ENCODE measurements at places on chromosomes 7 and 10.

GRCh38 chr7:145893925-145894535 lies 222.6 kb upstream of the CNTNAP2 start:
- DNase-seq: no peak

- DNase-seq: no peak
Observed at GRCh38 chr7:179209-179681, 13.1 kb upstream of the FAM20C start.

GRCh38 chr7:93055543-93056107 lies 62.2 kb downstream of the SAMD9 start:
- peak; percentile 75 for DNase-seq

- no peak for DNase-seq
Observed at GRCh38 chr10:110483633-110484032, 14.1 kb upstream of the DUSP5 start.

DNA sequence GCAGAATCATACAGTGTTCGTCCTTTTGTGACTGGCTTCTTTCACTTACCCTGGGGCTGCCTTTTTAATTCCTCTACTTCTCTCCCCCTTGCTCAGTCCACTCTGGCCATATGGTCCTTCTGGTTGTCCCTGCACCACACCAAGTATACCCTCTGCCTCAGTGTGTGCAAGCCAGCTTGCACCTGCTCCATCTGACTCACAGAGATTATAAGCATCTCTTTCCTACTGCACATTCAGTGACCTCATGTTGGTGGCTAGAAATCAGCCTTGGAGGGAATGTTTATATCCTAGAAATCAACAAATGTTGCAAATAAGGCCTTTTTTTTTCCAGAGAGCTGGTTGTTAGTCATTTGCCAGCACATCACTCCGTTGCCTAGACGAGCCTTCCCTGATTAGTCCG lies 67.5 kb upstream of the C10orf90 start:
- DNase-seq: no peak

GRCh38 chr7:94429153-94429552 lies 34.5 kb downstream of the COL1A2 start:
- DNase-seq: no peak

GRCh38 chr10:119546009-119546408 lies 3.5 kb upstream of the RGS10 start:
- DNase-seq: no peak

DNA sequence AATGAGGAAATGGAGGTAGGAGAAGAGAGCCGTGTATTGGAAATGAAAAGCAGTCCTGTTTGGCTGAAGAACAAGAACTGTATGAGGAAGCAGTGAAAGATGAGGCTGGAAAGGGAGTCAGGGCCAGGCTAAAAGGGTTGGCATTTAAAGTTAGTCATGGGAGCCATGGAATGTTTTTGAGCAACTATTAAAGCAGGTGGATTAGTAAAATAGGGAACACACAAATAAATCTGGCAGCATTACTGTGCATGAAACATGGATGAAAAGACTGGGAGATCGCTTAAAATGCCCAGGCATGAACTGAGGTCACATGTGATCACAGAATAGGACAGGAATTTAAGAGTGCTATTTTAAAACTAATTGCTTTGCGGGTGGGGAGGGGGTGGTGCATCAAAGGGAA lies 1.4 kb upstream of the IFRD1 start:
- no peak for DNase-seq

DNA sequence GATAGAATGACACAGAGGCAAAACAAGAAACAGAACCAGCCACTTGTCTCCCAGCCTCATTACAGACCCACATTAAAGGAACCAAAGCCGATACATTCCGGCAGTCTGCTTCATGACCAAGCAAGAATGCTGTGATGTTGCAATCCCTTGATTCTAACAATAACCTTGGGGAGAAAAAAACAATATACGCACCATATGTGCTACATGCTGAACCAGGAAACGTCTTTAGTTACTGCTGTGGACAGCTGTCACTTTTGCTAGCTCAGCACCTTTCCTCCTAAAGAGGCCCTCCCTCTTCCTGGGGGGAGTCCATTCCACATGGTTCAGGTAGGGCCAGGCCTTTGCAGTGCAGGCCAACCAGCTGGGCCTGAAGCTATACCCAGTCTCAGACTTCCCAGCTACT lies 79.1 kb downstream of the PRTFDC1 start:
- DNase-seq: peak; percentile 19

GRCh38 chr10:115093776-115094408 lies 727 bp downstream of the ATRNL1 start:
- DNase-seq: peak; percentile 15

DNA sequence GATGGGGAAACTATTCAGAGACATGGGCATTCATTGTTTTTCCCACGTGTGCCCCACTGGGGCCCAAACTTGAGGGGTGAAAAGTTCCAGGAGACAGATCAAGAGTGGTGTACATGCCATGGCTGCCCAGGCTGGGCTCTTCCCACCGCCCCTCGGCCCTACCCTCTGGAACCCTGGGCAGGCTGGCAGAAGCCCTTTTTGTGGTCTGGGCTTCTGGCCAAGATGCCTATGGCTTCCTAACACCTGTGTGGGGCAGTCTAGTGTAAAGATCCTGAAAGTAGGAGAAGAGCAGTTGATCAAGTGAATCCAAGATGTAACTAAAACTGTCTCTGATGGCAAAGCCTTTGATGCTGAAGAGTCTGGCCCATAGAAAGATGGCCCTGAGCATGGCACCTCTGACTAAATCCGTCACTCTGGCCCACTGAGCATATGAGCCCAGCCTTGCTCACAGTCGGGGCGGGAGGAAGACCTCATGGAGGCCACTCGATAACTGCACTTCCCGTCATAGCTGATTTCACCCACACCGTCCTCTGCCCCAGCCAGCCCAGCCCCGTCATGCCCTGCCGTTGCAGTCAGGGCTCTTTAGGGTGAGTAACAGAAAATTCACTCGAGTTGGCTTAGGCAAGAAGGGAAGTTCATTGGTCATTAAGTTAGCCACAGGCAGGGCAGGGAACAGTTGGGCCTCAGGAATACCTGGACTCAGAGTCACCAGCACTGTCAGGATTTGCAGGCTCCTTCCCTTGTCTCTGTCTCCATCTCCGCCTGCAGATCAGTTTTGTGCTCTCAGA lies 37.9 kb upstream of the MTPAP start:
- DNase-seq: no peak

- no peak for DNase-seq
Observed at GRCh38 chr10:43386981-43387677, 15.7 kb downstream of the FXYD4 start.

DNA sequence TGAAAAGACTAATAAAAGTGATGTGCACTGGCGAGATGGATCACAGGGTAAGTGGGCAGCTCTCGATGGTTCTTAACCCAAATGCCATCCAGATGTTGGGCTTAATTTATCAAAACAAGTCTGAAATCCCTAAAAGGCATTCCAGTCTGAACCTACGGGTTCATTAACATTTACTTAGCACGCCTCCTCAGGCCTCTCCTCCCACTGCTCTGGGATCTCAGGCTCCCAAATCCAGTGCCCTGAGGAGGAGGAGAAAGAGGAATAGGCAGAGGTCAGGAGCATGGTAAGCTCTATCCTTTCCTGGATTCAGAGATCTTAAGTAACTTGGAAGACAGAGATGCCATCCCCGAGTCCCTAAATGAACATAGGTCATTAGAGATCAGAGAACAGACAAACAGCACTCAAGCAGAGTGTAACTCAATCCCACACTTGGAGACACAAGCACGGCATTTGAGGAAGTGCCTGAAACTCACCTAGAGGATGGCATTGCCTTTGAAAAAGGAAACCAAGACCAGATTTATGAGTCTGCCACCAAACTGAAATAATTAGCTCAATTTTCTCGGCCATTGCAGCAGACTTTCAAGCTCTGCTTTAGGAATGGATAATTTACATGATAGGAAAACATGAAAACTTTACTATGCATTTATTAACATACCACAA lies 140.9 kb downstream of the CXCL12 start:
- no peak for DNase-seq

- DNase-seq: peak; percentile 64
Observed at GRCh38 chr10:63819753-63820329, 298.6 kb downstream of the REEP3 start.

DNA sequence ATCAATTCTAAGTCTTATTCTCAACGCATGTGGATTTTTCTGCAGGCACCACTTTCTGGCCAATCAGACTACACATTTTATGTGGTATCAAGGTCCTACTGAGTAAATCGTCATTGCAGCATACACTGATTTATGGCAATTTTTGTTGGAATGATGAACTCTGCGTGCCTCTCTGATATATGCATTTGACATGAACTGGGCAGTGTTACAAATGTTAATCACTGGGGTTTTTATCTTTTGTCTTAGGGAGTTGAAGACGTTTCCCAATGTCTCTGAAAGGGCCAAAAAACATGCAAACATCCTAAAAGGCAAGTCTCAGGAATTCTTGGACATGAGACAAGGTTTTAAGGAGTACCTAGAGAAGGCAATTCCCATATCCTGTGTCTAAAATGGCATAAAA lies 809.5 kb upstream of the CELF2 start:
- no peak for DNase-seq

GRCh38 chr10:19966751-19967150 lies 150.5 kb downstream of the PLXDC2 start:
- no peak for DNase-seq

- peak; percentile 95 for DNase-seq
Observed at GRCh38 chr10:61752111-61753011, 89.6 kb downstream of the CABCOCO1 start.

DNA sequence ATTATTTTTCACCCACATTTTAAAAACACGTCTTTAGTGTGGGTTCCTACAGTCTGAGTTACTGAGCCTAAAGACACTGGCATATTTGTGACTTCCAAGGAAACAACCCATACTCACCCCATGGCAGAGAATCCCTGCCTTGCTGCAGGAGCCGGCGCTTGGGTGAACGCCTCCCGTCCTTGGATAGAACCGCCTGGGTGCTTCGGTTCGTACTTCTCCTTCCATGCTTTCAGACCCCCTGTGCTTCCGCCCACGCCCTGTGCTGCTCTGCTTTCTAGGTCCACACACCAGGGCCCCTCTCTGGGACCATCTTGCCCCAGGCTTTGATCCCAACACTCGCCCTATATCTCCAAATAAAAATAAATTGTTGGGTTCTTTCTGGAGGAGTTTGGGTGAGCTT lies 125.8 kb downstream of the PTPRN2 start:
- DNase-seq: no peak

DNA sequence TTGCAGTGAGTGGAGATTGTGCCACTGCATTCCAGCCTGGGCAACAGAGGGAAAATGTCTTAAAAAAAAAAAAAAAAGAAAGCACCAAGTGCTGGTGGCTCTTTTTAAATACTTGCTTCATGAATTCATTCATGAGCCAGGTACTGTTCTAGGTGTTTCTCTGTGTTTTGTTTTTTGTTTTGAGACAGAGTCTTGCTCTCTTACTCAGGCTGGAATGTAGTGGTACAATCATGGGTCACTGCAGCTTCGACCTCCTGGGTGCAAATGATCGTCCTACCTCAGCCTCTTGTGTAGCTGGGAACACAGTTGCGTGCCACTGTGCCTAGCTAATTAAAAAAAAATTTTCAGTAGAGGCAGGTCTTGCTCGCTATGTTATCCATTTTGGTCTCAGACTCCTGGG lies 5.3 kb downstream of the STOX1 start:
- no peak for DNase-seq

- DNase-seq: no peak
Observed at GRCh38 chr7:141557360-141557759, 6.2 kb downstream of the AGK start.

DNA sequence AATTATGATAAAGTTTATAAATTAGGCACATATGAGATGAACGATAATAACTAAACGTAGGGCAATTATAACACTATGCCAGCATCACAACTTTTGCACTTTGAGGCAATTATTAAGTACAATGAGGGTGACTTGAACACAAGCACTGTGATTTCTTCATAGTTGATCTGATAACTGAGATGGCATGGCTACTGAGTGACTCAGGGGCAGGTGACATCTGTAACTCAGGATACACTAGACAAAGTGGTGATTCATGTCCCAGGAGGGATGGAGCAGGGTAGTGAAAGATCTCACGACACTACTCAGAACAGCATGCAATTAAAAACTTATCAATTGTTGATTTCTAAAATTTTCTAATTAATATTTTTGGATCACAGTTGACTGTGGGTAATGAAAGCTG lies 98.3 kb upstream of the ARHGAP21 start:
- DNase-seq: peak; percentile 13

DNA sequence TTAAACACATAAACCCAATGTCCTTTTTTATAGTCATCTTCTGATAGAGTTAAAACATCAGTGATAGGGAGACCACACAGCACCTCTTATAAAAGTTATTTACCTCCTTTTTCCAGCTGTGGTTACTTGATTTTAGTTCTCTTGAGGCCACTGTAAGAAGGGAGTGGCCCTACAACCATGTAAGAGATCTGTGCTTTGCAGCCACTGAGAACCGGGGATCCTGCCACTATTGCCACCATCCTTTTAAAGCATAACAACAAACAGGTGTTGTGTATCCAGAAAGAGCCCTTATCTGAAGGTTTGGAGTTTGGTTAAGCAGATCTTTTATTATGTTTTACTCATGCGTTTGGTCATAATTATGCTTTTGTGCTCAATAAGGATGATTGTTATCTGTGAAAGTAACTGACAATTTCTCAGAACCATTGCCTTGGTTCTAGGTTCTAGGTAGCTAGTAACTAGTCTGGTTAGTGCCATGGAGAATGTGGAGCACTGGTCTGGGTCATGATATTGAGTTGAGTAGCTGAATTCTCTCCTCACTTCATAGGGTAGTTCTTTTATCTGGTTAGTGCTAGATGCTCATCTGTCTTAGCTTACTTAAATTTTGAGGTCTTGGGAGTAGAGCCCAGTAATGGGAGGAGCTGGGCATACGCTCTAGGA lies 56.5 kb downstream of the ST7 start:
- no peak for DNase-seq

GRCh38 chr10:98848361-98848760 lies 387.3 kb downstream of the HPSE2 start:
- DNase-seq: no peak

DNA sequence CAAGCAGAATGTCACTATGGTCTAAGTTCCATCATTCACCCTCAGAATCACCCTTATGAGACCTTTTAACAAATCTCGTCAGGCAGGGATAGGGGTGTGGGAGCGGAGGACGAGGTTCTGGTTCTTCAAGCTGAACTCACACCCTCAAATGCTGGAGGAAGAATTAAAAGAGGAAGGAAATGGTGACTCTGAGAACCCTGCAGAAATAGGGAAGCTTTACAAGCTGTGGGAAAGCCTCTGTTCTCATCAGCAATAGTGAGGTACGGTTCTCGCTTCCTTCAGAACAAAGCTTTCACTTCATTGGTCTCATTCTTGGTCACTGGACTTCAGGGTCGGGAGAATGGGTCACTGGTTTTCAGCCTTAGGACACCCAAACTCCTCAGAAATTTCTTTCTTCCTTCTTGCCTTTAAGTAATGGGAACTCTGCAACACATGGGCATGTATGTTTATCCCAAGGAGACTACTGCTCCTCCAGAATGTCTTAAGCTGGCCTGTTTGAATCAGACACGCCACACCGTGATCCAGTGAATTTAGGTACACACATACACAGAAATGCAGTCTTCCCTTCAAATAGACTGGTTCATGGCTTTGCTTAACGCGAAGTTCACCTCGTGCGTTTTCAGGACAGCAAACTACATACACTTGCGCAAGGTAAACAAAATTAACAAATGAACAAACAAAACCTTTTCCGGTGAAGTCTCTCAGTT lies 226.0 kb downstream of the SFMBT2 start:
- DNase-seq: no peak

Data from kidney glomerular epithelial cell (primary cell).